ENCODE measurements at places on chromosomes 5 and 9.
A peak's percentile ranks its signal among the peaks of the same experiment; 100 is the strongest.

- DNase-seq = no peak
Measured at GRCh38 chr9:93216073-93216365, 32.1 kb downstream of the WNK2 start.

GRCh38 chr5:123180178-123180577 lies 91.1 kb downstream of the PRDM6 start:
- DNase-seq = no peak

GRCh38 chr5:123089914-123090660 lies 1.0 kb downstream of the PRDM6 start:
- peak; percentile 32 for DNase-seq

- DNase-seq = no peak
Measured at GRCh38 chr5:3352711-3353110, 242.9 kb upstream of the IRX1 start.

DNA sequence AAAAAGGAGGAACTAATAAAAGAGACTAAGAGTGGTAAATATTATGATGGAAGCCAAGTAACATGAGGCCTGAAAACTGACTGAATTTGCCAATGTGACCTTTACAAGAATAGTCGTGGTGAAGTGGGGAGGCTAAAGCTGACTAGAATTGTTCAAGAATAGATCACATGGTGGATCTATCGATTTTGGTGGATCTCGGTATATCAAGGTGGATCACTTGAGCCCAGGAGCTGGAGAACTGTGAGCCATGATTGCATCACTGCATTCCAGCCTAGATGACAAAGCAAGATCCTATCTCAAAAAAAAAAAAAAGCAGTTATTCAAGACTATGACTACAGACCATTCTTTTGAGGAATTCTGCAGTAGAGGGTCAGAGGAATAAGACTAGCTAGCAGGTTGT lies 15.1 kb downstream of the ERMP1 start:
- DNase-seq = no peak

GRCh38 chr5:161333194-161333880 lies 213.2 kb downstream of the GABRB2 start:
- no peak for DNase-seq
